ENCODE measurements at places on chromosomes 3 and 15.
A peak's percentile ranks its signal among the peaks of the same experiment; 100 is the strongest.

DNA sequence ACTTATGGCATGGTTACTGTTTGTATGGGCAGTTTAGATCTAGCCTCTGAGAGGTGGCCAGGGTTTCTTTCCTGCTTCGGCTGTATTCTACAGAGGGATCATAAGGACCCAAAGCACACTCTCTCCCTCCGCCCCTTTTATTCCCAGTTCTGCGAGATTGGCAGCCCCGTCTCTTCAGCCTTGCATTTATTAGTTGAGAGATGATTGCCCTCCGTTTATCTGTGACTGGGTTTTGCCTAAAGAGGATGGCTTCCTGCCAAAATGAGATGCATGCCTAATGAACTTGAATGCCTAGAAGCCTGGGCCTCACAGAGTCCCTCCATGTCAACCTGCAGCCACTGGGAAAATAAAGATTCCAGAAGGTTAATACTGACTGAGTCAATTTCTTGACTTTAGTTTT lies 97.1 kb upstream of the CHL1 start:
- peak; percentile 61 for DNase-seq

- DNase-seq = no peak
Measured at GRCh38 chr3:197468167-197468566, 87.6 kb downstream of the BDH1 start.

- no peak for DNase-seq
Measured at GRCh38 chr15:66394915-66395314, 8.2 kb downstream of the MAP2K1 start.

DNA sequence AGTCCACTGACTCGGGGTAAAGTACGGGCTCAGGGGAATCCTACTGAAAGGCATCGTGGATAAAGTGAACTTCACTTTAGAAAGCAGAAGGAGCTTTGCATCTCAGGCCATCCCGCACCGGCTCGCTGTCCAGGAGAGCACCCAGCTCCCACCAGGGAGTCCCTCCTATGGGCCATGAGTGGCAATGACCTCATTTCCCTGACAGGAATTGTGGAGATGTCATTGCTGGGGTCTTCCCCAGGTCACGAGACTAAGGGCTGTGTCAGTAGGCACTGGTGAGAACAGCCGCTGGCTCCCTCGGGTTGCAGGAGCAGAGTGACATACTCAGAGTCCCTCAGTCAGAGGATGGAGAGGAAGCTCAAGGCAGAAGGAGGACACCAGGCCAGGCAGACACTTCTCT lies 97.3 kb downstream of the XXYLT1 start:
- DNase-seq = no peak

DNA sequence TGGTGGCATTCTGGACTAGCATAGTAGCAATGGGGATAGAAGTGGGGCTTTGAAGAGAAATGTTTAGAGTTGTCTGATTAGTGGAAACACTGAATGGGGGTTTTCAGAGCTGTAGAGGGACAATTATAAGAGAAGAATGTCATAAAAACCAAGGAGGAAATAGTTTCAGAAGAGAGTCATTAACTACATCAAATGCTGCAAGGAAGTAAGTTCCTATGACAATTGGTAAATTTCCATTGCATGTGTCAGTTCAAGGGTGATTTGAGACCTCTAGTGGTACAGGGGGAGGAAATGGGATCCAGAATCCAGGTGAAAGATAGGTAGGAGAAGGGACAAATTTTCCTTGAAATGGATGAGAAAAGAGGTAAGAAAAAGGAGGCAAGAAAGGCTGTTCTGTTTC lies 68.3 kb upstream of the TBC1D5 start:
- no peak for DNase-seq

GRCh38 chr3:15217841-15218267 lies 11.8 kb downstream of the CAPN7 start:
- DNase-seq = no peak

DNA sequence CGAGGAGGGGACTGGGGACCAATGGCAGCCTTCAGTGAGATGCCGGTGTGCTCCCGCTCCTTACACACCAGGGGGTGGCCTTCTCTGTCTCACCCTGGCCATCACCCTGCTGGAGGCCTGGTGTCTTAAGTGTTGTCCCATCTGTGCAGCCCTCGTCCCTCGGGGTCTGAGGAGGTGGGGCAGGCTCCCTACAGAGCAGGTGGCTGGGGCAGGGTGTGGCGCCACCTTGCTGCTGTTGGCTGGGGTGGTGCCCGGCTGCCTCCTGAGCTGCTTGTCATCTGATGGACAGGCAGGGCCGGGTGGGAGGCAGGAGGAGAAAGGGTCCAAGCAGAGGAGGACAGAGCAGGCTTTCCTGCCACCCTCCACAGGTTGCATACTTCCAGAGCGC lies 25.9 kb downstream of the PTPN23 start:
- DNase-seq = no peak

DNA sequence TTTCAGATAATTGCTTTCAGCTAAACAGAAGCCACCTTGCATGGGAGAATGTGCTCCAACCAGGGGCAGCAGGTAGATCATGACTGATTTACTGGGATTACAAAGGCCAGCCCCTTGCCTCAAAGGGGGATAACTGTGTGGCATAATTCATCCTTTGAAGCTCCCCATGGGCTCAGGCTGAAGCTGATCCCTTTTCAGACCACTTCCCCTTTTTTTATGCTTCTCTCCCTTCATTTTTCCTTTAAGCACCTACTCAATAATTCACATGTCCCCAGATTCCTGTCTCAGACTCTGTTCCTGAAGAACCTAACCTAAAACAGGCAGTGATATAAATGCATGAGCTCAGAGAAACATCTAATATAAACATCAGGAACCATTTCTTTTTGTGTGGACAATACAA lies 8.2 kb upstream of the MYRIP start:
- no peak for DNase-seq

DNA sequence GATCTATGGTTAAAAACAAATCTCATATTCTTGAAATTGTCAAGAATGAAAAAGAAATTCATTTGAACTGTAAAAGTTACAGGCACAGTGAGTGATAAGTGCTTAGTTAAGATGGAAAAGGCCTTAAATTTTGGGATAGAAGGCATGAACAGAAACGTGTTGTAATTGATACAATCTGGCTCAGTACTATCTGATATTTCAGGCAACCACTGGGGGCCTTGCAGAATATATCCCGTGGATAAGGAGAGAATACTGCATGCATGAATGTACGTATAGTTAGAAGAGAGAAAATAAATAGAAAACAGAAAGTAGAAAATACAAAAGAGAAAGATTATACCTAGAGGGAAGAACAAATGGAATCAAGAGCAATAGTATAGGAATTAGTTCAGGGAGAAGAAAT lies 741.4 kb upstream of the CCDC54 start:
- DNase-seq = no peak

GRCh38 chr3:129114455-129114854 lies 7.1 kb downstream of the RAB43 start:
- DNase-seq = no peak

Data from NCI-H1694 (cell line).